ENCODE measurements at places on chromosomes 4 and X.
A peak's percentile ranks its signal among the peaks of the same experiment; 100 is the strongest.

DNA sequence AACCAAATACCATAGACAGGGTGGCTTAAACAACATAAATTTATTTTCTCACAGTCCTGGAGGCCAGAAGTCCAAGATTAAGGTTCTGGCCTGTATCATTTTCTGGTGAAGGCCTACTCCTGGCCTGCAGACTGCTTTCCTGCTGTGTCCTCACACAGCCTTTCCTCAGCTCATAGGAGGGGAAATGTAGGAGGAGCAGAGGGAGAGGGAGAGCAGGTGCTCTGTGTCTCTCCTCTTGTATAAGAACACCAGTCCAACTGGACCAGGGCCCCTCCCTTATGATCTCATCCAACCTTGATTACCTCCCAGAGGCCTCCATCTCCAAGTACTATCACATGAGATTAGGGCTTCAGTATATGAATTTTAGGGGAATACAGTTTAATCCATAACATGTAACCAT is 34.3 kb downstream of the RAPGEF2 start:
- DNase-seq, result no peak

GRCh38 chr4:115222061-115222460 is 108.6 kb upstream of the NDST4 start:
- no peak for DNase-seq

GRCh38 chr4:1038948-1039492 is 27.6 kb downstream of the FGFRL1 start:
- DNase-seq, result no peak

DNA sequence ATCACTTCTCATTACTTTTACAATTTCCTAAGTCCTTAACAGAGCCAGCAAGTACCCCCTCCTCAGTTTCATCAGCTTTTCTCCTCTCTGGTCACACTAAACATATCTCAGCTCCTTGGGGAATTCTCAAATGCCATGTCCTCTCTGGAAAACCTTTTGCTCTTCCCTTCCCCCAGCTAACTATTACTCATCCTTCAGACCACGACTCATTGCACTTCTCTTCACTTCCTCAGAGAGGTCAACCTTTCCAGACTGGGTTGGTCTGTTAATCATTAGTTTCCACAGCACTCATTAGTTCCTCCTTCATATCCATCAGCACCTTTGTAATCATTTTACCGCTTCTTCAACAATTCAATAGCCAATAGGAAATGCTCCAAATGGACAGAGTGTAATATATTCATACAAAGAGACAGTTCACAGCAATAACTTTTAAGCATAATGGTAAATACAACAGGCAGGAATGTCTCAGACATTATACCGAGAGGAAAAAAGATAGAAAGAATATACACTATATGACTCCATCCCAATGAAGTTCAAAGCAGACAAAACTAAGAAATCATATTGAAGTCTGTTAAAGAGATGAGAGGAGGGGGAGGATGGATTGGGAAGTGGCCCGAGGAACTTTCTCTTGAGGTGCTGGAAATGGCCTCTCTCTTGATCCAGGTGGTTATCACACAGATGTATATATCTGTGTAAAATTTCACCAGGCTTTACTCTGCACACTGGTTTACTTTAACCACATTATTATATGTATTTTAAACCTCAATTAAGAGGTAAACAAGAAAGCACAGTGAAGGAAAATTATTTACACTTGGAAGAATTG is 39.6 kb downstream of the DDX60L start:
- peak; percentile 38 for DNase-seq

- DNase-seq, result no peak
Measured at GRCh38 chr4:78254893-78255292, 197.8 kb downstream of the FRAS1 start.

DNA sequence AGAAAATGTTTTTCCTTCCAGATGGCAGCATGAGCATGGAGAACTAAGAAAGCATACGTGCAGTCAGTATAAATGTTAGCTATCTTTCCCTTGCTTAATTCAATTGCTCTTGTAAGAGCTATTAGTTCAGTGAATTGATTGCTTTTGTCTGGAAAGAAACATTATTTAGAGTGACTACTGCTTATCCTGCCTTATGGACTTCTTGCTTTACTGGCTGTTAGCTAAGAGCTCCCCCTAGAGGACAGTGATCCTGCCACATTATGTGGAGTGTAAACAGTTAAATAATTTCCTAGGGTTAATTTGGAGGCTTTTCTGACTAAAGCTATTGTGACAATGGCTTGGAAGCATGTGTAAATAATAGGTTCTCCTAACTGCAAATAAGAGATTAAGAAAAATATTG is 1402.4 kb downstream of the FAM133A start:
- DNase-seq, result no peak

GRCh38 chr4:65102419-65102818 is 567.9 kb downstream of the EPHA5 start:
- DNase-seq, result no peak

- no peak for DNase-seq
Measured at GRCh38 chr4:147547314-147548056, 66.6 kb downstream of the EDNRA start.
